ENCODE measurements at places on chromosomes 2 and 18.

DNA sequence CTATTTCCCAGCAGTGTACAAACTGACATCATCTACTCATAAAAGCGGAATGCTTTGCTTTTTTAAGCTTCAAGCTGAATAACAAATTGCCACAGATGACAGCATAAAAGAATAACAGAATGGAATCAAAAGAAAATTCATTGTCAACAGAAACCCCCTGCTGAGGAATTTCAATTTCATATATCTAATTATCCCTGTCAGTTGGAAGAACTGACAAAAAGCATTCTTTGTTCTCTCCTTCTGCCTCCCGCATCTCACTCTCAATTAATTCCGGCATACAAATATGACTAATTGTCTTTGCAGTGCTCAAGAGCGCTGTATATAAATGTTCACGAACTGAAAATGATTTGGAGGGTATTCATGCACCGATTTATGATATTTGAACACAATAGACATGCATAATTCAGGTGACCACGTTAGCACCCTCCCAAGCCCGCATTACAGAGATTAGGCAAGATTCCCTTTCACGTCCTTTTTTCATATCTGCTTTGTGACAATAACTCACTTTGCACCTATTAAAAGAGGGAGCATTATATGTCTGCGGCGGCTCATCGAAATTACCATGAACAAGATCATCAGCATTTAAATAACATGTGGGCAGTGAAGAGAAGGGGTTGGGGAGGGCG lies 277.7 kb upstream of the SALL3 start:
- no peak for DNase-seq

DNA sequence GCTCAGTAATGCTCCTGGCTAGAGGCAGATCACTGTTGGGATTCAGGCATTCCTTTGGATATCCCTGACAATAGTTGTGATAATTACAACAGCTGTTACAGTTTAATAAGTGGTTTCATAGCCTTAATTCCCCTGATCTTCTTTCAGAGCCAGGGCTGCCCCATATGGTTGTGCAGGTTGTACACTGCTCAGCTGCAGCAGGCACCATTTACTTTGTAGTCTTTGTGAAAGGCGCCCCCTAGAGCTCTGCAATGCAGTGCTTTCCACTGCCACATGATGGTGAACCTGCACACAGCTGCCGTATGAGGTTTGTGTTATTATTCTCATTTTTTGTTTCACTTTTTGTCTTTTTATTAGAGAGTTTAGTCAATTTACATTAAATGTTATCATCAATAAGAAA lies 239.1 kb downstream of the KCNS3 start:
- DNase-seq = no peak

- DNase-seq = no peak
Measured at GRCh38 chr2:28695245-28695647, 56.4 kb upstream of the PPP1CB start.

DNA sequence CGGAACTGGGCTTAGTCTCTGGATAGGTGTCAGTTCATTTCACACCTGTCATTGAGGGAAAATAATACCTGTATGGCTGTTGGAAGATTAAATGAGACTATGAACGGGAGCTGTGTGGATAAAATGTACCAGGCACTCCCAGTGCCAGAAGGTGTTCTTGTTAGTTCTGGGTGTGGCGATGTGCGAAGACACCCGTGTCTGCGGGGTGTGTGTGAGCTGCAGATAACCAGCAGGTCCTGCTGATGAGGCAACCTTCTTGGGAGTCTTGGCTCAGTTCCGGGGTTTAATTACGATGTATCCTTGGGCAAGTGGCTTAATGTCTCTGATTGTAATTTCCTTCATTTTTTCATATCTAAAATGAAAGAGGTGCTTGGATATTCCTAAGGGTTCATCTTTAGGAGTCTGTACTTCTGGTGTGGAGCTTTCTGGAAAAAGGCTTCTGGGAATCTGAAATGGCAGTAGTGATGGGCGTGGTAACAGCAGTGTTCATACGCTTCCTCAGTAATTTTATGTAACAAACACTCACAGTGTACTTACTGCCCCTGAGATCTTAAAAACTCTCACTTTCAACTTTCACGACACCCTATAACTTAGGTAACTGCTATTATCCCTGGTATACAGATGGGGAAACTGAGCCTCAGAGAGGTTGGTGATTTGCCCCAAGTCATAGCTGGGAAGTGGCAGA lies 35.0 kb downstream of the NEDD4L start:
- no peak for DNase-seq

DNA sequence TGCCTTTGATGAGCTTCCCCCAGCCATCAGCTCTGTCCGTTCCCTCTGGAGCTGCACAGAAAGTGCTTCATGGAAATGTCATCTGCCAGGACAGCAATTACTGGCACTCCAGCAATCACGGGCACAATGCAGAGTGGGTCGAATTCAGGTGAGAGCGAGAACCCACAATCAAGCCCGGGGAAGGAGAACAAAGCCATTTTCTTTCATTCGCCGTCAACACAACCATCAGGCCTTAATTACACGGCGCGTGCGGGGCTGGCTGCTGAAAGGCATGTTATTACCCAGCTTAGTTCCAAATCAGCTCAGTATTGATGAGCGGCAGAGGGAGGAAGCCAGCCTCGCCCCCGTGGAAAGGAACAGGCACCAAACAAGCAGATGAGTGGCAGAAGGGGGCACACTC lies 143.9 kb downstream of the MYT1L start:
- no peak for DNase-seq

- no peak for DNase-seq
Measured at GRCh38 chr2:100119235-100119634, 23.2 kb downstream of the AFF3 start.

GRCh38 chr2:54634564-54635511 lies 88.6 kb upstream of the EML6 start:
- no peak for DNase-seq

Measured in KG1 (cell line).